ENCODE measurements at places on chromosomes 4 and X.

DNA sequence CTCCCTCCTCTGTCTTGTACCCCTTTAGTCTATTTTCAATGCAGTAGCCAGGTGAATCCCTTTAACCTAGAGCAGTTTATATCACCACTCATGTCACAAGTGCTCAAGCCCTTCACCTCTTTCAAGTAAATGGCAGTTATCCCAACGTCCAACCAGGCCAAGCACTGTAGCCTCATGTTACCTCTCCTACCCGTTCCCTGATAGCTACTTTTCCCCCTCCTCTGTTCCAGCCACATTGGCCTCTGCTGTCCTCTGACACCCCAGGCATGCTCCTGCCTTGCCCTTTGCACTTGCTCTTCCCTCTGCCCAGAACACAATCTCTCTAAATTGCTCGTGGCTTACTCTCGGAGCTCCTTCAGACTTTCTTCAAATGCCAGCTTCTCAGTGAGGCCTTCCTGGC lies 15.2 kb downstream of the GUCY1B1 start:
- no peak for DNase-seq

DNA sequence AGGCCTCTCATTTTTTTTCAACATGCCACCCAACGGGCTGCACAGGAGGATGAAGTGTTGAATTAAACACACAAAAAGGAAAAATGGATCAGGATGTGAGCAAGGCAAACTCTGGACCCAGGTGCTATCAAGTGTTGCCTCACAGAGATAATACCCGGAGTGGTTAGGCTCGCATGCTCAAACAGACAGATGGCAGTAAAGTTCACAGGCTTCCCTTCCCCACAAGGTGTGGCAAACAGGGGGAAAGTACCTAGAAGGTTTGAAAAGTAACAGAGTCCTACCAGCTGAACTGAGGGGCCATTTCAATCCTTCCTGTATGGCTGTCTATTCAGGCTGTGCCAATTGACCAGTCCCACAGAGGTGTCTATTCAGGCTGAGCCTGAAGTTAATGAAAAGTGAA lies 123.9 kb upstream of the GC start:
- no peak for DNase-seq

GRCh38 chrX:151680805-151681204 lies 14.5 kb upstream of the PRRG3 start:
- peak; percentile 12 for DNase-seq

DNA sequence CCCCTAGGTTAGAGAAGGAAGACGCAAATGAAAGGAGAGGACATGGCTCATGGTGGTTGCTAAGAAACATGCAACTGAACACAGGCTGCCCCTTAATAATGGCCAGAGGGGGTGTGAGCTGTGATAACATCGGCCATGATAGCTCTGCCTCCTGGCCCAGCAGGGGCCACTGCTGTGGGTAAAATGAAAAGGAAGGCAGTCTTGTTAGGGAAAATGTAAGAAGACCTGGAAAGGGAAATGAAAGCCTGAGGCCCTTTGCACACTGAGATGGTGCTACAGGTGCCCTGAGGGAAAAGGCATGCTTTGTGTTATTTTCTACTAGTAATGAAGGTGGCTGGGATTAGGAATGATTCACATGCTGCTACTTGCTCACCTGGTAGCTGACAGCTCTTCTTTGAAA lies 123.6 kb upstream of the MID1 start:
- DNase-seq = no peak

DNA sequence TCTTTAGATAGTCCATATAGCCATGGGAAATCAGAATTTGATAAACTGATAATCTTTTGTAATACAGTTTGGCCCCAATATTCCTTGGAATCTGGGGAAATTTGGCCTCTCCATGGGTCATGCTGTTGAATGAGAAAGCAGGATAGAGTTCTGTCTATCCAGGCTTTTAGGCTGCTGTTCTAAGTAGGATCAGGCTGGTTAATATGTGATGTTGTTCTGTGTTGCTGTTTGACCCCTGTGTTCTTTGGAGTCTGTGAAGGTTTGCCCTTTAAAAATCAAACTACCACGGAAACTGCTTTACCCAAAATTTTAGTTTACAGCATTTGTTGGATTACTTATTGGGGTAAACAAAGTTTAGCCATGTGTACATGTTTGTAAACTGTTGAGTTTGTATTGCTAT lies 114.5 kb downstream of the ZNF330 start:
- DNase-seq = no peak

DNA sequence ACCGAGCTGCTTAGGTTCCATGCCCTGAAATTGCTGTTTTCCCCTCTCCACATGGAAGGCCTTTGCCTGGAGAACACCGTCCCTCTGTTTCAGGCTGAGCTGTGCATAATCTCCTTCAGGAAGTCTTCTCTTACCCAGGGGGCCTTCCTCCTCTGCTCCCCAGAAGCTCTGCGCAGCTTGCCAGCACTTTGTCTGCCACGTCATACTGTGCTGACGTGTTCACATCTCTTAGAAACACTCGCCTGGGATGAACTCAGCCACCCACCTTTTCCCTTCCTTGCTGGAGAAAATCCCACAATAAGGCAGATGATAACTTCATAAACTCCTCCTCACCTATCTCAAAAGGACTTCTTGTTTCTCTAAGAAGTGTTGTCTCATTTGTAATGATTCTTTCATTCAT lies 110.7 kb downstream of the ARHGAP10 start:
- DNase-seq = peak; percentile 96

DNA sequence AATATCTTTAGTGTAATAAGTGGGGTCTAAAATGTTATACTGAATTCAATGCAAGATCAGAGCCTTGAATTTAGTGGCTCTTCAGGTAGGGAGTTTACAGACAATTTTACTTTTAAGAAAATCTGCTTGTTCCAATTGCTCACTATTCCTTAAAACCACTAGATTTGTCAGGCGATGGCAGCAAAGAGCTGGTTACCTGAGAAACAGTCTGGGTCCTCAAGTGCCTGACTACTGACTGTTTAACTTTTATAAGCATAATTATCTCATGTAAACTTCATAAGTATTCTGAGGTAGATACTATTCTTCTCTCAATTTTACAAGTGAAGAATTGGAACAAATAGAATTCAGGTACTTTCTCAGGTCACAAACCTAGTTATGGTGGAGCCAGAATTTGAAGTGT lies 84.3 kb downstream of the RRAGB start:
- no peak for DNase-seq

- DNase-seq = no peak
Observed at GRCh38 chr4:5814421-5814820, 78.5 kb downstream of the CRMP1 start.

- DNase-seq = peak; percentile 89
Observed at GRCh38 chr4:138182838-138183426, 59.2 kb downstream of the SLC7A11 start.

GRCh38 chr4:179762840-179763239 lies 2320.6 kb upstream of the AGA start:
- DNase-seq = no peak

DNA sequence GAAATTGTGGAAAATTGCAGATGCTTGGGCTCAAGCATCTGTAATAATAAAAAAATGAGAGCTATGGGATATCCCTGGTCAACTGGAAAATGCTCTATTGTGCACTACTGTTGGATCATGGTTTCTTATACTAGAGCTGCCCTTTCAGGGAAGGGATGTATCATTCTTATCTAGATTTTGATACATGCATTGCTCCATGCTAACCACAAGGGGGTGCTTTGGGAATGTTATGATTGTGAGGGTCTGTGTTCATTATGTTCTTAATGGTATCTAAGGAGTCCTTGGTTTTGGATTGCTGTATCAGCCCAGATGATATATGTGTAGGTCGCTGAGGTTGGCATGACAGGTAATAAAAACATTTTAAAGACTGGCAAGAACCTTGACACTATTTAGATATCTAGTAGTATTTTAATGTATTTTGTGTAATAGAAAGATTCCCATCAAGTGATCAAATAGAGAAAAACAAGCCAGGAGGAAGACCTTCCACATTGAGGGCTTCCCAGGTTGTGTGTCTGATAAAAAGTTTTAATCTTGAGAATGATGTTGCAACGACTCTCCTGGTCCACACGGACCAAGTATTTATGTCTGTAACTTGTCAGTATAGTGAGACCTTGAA lies 49.2 kb upstream of the TLR2 start:
- DNase-seq = peak; percentile 58

DNA sequence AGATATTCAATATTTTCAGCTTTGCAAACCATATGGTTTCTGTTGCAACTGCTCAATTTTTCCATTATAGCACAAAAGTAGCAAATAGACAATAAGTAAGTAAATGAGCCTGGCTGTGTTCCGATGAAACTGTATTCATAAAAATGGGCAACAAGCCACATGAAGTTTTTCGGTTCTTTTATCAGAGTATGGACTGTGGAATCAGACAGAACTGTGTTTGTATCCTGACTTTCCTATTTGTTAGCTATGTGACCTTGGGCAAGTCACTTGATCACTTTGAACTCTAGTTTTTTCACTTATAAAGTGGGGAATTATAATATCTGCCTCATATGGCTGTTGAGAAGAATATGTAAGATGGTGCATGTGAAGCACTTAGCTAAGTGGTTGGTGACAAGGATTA lies 23.4 kb upstream of the ADGRA3 start:
- DNase-seq = no peak

GRCh38 chr4:102687982-102688433 lies 72.8 kb downstream of the MANBA start:
- peak; percentile 7 for DNase-seq

DNA sequence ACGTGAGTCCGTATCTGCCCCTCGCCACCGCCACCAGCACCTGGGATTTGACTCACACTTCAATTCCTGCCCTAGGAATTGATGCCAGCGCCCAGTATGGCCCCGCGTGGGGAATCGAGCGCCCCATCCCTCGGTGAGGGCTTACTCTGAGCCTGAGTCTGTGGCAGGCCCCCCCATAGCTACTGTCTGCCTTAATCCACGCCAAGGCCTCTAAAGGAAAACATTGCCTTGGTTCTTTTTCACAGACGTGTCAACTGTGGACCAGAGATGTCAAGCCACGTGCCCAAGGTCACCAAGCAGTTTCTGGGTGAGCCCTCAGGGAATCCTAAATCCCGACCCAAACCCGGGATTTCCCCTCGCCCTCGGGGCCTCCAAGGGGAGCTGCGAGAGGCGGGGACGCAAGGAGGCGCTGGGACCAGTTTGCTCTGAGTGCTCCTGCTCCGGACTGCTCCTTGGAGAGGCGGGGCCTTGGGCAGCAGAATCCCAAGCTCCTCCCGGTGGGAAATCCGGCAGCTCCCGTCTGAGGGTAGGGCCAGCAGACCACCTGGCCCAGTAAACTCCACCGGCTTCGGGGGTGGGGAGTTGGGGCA lies 12.9 kb downstream of the MSX1 start:
- no peak for DNase-seq

DNA sequence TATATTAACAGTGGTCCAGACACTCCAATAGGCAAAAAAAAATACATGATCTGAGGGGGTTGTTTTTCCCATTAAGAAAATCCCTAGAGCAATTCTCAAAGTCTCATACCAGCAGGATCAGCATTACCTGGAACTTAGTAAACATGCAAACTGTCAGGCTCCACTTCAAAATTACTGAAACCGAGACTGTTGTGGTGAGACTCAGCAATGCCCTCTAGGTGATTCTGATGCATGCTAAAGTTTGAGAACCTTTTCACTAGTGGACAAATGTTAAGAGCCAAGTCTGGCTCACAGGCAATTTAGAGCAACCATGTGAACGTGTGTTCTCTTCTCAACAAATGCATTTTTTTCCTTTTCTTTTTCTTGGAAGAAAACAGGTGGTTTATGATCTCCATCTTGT lies 30.2 kb downstream of the NEK1 start:
- no peak for DNase-seq

DNA sequence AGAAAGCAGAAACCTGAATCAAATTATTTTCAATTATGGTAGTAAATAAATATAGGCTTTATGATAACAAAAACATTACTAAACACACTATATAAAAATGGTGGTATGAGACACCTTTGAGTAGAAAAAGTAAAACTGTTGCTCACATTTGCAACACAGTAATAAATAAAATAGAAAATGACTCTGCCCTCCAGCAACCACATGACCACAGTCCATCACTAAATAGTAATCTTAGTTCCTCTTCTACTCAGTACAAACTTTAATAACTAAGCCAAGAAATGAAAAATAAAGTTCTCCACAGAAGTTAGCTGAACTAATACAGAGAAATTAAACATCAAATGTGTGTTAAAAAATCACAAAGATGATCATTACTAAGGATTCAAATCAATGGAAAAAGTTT lies 108.5 kb downstream of the ADGRA3 start:
- DNase-seq = no peak

DNA sequence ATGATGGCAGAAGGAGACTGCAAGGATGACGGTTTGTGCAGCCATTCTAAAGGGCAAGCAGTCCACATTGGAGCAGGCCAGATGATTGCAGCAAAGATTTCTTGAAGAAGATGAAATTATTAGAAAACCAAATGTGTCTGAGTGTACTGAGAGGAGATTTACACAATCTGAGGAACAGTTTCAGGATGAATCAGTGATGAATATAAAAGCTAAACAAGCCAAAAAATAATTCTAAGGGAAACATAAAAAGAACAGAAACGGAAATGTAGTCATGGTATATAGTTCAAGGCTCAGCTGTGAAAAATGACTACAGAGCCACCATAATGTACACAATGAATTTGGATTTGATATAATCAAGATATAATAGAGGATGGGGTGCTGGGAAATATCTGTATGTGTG lies 168.5 kb downstream of the PDGFC start:
- DNase-seq = no peak

- no peak for DNase-seq
Observed at GRCh38 chr4:179678093-179678814, 2236.0 kb upstream of the AGA start.

- DNase-seq = no peak
Observed at GRCh38 chr4:90060039-90060438, 67.2 kb upstream of the CCSER1 start.

GRCh38 chrX:38271154-38271716 lies 50.6 kb upstream of the SRPX start:
- DNase-seq = peak; percentile 5

DNA sequence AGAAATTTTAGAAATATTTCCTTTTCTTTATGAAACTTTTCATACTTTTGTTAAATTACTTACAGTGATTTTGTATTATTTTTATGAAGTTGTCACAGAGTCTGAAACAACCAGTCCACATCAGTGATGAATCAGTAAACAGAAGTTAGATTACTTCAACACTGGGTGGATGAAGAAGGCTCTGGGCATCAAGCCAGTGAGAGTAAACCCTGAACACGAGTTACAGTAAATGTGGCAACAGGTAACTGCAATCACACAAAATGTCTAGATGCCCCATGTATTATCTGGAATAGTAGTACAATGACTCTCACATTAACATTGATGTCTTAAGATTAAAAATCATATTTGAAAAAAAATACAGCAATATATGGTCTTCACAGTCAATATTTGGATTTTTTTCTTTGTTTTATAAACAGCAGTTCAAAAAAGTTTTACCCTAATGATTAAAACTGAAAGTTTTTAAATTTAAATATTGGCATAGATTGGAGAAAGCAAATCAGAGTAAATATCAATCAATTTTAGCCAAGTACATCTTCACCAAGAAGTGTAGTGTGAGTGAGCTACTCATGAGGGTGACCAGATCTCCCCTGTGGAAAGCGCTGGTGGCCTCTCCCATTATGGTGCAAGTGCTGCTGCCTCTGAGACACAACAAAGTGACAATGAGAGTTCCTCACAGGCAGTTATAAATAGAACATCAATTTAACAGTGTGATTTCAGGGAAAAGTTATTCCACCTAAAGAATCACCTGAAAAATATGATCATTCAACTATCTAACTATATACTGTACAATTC lies 63.2 kb upstream of the UGT2B7 start:
- peak; percentile 24 for DNase-seq

Data from fibroblast of pulmonary artery (primary cell).